ENCODE measurements at places on chromosomes 5 and 9.

DNA sequence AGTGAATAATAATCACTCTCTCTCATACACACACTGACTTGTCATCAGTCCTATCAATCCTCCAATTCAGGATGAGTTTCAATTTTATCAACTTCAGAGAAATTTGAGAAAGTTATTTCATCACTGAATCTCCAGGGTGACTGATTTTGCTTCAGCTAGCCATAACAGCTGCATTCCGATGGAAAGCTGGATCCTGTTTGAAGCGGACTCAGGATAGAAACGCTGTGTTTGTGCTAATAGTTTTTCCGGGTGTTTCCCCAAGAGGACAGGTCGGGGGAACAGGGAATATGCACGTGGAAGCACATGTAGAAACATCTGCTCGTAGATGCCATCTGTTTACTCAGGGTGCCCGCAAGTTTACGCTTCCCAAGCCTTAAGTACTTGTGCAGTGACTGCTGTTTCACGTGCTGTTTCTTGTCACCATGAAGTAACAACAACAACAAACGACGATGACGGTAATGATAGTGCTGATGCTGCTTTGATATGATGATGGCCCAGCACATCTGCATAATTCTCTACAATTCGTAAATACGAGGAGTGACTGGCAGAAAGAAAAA lies 263.7 kb upstream of the DAPK1 start:
- DNase-seq: no peak

DNA sequence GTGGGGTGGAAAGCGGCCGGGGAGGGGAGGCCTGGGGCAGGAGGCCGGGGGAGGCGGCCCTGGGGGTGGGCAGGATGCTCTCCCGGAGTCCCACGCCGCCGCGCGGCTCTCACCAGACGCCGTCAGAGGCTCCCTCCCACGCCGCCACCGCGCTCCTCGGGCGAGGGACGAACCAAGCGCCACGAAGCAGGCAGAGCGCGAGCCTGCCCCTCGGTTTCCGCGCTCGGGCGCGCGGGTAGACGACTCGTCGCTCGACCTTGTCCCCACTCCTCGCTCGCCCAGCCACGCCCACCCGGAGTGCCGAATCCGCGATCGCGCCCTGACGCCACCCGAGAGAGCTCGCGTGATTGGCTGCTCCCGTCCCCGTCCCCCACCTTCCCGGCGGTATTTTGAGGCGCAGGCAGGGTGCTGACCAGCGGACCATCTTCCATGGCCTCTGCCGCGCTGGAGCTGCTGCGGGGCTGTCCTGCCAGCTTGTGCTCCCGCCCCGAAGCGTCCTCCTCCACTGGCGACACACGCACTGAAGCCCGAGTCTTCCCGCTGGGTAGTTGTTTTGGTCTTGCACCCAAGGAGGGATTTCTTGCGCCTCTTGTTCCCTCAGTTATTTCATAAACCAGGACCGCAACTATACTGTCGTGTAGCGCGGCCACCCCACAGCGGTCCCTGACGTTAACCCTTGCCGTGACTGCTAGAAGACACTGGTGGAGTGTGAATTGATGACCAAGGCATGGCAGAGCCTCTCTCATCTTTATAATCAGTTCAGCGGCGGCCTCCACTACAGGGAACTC lies at the start of gene GNE:
Gene GNE (minus strand): TSS at position 241 of the 788 bp plus-strand sequence. CDS start 9,093 bp downstream, outside the sequence.
- peak; percentile 97 for DNase-seq

DNA sequence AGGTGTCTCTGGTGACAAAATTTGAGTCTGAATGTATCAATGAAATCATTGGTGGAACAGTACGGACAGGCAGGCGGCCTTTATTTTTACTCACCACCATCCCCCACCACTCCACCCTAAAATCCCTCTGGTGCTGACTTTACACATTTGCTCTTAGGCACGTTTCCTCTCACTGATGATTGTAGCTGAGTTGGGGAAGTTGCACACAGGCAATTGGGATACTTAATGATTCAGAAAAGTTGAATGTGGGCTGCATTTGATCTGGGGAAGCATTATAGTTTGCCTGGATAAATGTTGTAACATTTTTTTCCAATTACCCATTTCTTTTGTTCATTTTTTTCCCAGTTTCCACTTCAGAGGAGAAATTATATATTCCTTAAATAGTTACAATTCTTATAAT lies 658.4 kb downstream of the TLR4 start:
- DNase-seq: no peak

- no peak for DNase-seq
Observed at GRCh38 chr9:69649566-69650250, 22.5 kb downstream of the APBA1 start.

GRCh38 chr5:78512435-78512834 lies 136.1 kb downstream of the LHFPL2 start:
- DNase-seq: no peak

GRCh38 chr9:20599195-20599594 lies 23.1 kb downstream of the MLLT3 start:
- no peak for DNase-seq

DNA sequence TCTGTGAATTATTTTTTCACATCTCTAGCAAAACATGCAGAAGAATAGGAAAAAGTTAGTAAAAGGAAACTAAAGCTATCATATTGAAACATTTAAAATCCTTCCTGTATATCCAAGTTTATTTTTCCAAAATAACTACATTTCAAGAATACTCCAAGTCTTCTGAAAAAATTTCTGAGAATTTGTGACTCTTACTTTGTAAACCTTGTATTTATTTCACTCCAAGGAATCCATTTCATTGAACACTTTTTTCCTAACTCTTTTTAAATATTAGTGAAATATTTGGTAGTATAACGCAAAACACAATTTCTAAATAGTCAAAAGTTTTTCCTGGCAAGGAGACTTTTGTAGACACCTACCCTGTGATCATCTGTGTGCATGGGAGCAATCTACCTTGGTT lies 19.3 kb downstream of the ECM2 start:
- DNase-seq: no peak

GRCh38 chr5:149237662-149238061 lies 34.0 kb upstream of the AFAP1L1 start:
- no peak for DNase-seq

All from natural killer cell (primary cell).